ENCODE measurements at places on chromosomes 3 and 15. TPM values are rescaled to one million over a fixed set of nuclear protein-coding genes. Genes with fewer than 3 reads are reported as not detected.

- DNase-seq: no peak
These were observed 41.1 kb upstream of the MYZAP start for GRCh38 chr15:57550640-57551039.

PRC1 gene
- total RNA-seq: 90.3 TPM

DNA sequence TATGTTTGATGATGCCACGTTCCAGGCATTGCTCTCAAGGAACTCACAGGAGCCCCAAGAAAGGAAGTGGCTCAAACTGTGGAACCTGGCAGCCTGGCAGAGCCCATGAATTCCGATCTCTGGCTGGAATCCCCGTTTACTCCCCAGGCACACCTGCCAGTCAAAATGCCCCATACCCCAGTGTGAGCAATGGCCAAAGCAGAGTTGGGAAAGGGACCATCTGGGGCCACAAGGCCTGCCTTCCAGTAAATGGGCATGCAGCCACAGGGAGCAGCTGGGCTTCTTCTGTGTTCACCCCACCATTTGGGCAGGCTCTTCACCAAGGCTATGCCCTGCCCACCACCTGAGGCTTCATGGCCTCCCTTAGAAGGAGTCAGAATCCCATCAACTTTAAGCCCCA is 257.0 kb upstream of the GOLGA6L4 start:
- DNase-seq: no peak

DNA sequence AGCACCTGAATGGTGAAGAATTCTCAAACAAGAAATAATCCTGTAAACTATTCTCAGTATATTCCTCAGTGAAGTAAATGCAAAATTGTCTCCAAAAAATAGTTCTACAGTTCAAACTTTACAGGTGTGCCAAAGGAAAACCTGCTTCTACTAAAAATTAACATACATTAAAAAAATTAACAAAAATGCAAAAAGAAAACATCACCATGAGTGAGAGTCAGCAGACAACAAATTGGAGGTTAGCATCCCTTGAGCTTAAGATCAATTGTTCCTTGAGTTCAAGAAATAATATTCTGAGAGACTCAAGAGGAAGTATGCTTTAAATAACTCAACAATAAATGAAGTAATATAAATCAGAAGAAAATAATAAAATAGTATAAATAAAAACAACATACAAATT is 278.4 kb upstream of the MME start:
- DNase-seq: no peak

TMEM212 gene
- total RNA-seq: not detected

- DNase-seq: no peak
These were observed 9.1 kb downstream of the DPPA4 start for GRCh38 chr3:109328202-109328601.

DNA sequence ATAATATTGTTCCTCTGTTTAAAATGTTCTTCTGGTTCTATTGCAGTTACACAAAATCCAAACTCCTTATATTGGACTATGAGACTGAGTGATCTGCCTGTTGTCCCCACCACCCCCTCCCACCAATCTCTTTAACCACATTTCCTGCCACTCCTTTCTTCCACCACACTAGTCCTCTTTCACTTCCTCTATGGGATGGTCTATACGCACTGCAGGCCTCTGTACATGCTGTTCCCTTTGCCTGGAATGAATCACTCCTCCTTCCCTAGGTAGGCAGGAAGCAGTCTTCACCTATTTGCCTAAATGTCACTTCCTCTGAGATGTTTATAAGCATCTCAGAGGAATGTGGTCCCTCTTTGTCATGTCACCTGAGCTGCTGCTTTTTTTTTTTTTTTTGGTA is 4.0 kb downstream of the MAP2K1 start:
- DNase-seq: no peak

DNA sequence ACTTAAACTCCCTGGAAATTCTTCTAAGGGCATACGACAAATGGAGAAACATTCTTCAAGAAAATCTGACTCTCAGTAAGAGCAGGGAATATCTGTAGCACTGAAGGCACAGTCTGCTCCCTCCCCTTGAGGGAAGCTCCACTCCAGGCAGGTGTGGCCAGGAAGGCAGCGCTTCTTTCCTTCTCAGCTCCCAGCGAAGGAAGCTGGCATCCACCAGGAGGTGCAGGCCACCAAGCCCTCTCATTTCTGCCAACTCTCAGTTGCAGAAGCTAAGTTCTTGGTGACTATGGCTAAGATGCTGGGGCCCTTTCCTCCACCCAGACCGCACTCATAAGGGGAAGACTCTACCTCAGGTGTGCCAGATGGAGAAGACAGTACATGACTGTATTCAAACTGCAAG is 37.7 kb upstream of the SLC41A3 start:
- DNase-seq: no peak

- DNase-seq: no peak
These were observed 88.2 kb downstream of the AP4E1 start for GRCh38 chr15:50996641-50997040.

All from activated naive CD8-positive, alpha-beta T cell treated with anti-CD3 and anti-CD28 coated beads for 36 hours (primary cell).